ENCODE measurements at places on chromosomes 12 and 14.

- no peak for DNase-seq
Measured at GRCh38 chr14:51453869-51454268, 197.8 kb upstream of the FRMD6 start.

DNA sequence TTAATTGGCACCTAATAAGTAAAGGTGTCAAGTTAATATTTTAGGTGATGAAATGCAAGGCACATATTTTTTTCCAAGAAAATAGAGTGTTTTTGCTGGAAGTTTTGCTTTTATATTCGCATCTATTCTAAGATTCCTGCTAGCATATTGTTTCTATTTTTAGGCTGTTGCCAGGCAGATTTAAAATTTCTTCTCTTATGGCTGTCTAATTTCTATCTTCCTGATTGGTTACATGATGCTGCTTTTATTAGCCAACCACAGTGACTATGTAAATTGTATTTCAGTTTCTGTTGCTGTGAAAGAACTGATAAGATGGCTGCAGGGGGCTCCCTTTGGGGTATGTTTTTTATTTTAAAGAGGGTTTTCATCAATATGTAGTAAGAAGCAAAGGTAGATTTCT lies 42.7 kb downstream of the ATF7IP start:
- DNase-seq: peak; percentile 63

DNA sequence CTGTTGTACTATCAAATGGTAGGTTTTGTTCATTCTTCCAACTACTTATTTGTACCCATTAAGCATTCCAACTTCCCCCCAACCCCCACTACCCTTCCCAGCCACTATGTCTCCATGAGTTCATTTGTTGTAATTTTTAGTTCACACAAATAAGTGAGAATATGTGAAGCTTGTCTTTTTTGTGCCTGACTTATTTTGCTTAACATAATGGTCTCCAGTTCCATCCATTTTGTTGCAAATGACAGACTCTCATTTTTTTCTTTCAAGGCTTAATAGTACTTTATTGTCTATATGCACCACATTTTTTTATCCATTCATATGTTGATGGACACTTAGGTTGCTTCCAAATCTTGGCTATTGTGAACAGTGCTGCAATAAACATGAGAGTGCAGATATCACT lies 86.2 kb downstream of the ALG10B start:
- no peak for DNase-seq

DNA sequence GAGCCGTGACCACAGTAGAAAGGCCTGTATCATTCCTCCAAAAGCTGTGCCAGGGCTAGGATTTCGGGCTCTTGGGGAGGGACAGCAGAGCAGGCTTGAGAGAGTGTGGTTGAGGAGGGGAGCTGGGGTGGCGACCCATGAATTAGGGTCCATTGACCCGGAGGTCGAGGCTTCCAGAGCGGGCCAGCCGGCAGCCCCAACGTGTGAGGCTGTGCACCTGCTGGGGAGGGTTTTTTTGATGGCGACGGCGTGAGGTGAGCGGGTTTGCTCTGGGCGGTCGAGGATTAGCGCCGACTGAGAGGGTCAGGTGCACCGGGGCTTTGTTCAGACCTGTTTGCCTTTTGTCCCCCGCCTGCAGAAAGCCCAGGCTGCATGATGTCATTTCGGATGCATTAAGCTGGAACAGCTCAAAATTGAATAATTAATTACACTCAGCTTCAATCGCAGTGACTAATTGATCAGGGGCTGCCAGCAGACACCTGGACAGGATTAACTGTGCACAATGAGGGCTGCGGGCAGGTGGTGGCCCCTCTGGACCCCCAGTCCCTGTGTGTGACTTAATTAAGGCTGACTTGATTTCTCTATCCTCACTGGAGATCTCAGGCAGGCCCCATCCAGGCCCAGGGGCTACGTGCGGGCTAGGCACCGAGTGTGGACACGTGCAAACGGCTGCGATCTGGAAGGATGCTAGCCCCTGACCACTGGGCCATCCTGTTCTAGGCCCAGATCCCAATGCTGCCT lies 42.1 kb upstream of the MEG3 start:
- DNase-seq: no peak

DNA sequence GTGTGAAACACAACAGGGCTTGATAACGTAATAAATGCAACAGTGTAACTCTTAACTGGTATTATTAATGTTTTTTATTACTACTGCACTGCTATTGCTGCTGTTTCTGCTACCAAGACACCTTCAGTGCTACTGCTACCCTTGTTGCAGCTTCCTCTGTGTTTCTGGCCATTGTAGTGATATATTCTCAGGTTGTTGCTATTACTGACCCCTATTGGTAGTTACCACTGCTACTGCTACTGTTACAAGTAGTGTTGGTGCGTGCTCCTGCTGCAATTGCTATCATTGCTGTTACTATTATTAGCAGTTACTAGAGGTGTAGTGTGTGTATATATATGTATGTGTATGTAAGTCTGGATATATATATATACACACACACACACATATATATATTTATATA lies 87.2 kb upstream of the PTPRB start:
- DNase-seq: peak; percentile 35

- no peak for DNase-seq
Measured at GRCh38 chr12:58847901-58848600, 72.3 kb downstream of the LRIG3 start.

GRCh38 chr12:131333621-131334440 lies 377.1 kb upstream of the SFSWAP start:
- DNase-seq: no peak

GRCh38 chr12:117878605-117879004 lies 90.2 kb downstream of the KSR2 start:
- no peak for DNase-seq

- no peak for DNase-seq
Measured at GRCh38 chr14:59148334-59148900, 40.0 kb upstream of the DAAM1 start.

GRCh38 chr12:122004633-122005071 lies 17.0 kb upstream of the BCL7A start:
- no peak for DNase-seq

- no peak for DNase-seq
Measured at GRCh38 chr14:95235351-95235750, 78.0 kb upstream of the DICER1 start.

GRCh38 chr12:93670104-93670503 lies 7.1 kb upstream of the CRADD start:
- DNase-seq: peak; percentile 44
